ENCODE measurements at places on chromosomes 1 and 21. TPM values are rescaled to one million over a fixed set of nuclear protein-coding genes. Genes with fewer than 3 reads are reported as not detected.

RGL1 gene
- 2.0 TPM for total RNA-seq

KIF26B gene
- 0.88 TPM for total RNA-seq

HHAT gene
- total RNA-seq = 3.3 TPM

ACTL8 gene
- total RNA-seq = not detected

INSRR gene
- not detected for total RNA-seq

PTGFRN gene
- total RNA-seq = 134 TPM

SYT6 gene
- total RNA-seq = not detected

DIO1 gene
- total RNA-seq = 0.35 TPM

ARHGEF16 gene
- 24.5 TPM for total RNA-seq

KRTAP6-3 gene
- total RNA-seq = not detected

ATG4C gene
- 5.0 TPM for total RNA-seq

ESPN gene
- 13.7 TPM for total RNA-seq

WDR3 gene
- total RNA-seq = 16.1 TPM

IQGAP3 gene
- total RNA-seq = 22.3 TPM
